CD4-positive, alpha-beta T cell (primary cell): ENCODE measurements at places on chromosomes 2 and 18. TPM values are rescaled to one million over a fixed set of nuclear protein-coding genes. Genes with fewer than 3 reads are reported as not detected.

GRCh38 chr2:38149531-38149930 is 73.6 kb upstream of the CYP1B1 start:
- no peak for DNase-seq

DNA sequence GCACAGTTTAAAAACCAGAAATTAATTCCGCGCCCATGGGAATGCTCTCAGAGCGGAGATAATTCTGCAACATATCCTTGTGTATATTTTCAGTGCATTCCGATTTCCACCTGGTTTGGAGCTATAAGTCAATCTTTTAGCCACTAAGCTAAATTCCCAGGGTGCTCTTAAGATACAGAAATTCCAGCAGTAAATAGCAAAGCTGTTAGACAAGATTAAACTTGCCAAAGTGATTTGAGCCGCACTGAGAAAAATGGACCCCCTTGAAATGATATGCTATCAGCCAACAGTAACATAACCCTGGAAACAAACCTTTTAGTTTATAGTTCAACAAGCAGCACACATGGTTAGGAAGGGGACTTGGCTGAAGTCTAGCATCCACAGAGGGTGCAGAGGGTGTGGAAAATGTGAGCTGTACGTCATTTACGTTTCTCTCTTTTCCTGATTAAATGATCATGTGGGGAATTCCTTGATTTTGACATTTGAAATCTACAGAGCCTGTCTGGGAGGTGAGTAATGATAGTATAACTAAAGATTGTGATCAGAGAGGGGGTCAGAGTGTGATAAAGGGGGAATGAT is 99.8 kb upstream of the COPS8 start:
- DNase-seq, result no peak

DNA sequence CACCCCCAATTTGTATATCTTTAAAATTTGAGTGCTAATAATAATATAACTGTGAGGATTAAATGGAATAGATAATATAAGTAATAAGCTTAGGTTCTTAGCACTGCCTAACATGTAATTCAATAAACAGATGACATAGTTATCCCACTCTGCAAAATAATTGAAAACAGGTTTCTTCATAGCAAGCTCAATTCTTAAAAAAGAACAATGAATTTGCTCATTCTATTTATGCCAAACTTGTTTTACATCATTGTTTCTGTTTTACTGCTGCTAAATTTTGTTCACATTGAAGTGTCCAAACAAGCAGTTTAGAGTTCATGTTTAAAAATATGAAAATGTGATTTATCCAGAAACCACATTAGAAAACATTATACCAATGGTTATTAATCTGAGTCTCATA is 217.0 kb downstream of the MBD5 start:
- DNase-seq, result no peak

DNA sequence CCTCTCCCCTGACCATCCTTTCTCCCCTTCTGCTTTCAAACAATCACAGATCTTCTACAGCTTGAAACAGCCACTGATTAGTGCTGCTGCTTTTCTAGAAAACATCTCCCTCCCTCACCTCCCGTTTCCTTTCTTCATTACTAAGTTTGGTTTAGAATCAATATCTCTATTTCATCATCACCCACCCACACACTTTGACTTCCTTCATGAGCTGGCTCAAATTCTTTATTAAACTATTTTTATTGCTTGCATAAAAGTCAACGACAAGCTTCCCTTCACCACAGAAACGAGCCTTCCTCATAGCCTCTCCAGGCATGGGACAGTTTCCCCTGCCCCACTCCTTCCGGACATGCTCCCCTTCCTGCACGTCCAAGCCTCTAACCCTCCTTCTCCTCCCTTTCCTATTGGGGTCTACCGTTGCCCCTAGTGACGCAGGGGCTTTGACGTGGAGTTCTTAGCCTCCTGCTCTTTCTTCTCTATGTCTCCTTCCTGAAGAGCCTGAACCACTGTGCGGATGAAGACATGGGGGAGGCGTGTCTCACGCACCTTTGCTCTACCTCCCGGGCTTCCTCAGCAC is 172.0 kb downstream of the AFF3 start:
- no peak for DNase-seq

GRCh38 chr2:135037831-135038230 is 9.4 kb downstream of the MAP3K19 start:
- no peak for DNase-seq

GRCh38 chr18:63073481-63073880 is 246.1 kb downstream of the BCL2 start:
- DNase-seq, result no peak

GRCh38 chr2:216118474-216118873 is 9.3 kb downstream of the XRCC5 start:
- no peak for DNase-seq

DNA sequence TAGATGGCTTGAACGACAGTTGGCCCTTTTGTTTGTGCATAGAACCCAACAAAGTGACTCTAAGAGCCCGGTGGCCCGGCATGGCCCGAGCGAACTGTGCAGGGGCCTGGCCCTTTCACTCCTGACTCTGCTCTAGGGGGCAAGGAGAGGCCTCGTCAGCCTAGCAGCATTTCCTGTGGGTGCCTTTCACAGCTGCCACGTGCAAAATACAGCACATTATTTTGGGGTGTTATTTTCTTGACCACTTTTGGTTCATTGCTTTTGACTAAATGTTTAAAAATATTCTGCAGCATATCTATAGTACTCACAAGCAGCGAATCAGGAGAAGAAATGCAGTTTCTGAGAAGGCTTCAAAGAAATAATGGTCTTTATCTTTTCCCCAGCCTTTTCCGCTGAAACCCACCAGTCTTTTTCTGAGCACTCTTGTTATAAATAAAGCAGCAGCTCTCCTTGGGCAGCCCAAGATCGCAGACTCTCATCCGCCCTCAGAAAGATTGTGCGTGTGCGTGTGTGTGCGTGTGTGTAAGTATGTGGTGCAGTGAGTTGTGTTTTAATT is 31.3 kb downstream of the DGKD start:
- no peak for DNase-seq

- peak; percentile 47 for DNase-seq
Measured at GRCh38 chr2:134282629-134283400, 28.9 kb downstream of the MGAT5 start.

DNA sequence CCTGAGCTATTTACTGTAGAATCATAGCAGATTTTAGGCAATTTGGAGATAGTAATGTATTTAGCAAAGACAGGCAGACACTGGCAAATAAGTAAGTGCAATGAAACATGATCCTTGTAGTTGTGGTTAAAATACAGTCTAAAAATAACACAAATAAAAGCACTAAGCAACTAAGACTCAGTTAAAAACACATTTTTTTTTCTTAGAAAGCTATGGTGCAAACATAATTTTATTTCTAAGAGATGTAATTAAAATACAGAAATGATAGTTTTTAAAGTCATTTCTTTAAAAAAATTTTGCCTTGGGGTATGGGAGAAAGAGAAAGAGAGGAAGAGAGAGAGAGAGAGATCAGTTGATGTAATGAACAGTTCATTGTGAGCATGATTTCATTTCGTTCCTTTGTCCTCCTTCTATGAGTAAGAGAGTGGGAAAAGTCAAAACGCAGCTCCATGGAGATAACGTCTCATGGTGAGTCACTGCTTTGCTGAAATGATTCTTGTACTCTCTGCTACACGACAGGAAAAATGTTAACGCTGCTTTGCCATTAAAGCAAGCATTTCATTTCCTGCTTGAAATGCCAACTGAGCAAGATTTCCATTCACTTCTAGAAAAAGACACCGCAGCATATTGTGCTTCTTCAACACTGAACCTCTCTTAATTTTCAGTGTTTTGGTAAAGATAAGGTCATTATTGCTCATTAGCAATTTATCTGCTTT is 61.3 kb upstream of the PGAP1 start:
- DNase-seq, result no peak

DNA sequence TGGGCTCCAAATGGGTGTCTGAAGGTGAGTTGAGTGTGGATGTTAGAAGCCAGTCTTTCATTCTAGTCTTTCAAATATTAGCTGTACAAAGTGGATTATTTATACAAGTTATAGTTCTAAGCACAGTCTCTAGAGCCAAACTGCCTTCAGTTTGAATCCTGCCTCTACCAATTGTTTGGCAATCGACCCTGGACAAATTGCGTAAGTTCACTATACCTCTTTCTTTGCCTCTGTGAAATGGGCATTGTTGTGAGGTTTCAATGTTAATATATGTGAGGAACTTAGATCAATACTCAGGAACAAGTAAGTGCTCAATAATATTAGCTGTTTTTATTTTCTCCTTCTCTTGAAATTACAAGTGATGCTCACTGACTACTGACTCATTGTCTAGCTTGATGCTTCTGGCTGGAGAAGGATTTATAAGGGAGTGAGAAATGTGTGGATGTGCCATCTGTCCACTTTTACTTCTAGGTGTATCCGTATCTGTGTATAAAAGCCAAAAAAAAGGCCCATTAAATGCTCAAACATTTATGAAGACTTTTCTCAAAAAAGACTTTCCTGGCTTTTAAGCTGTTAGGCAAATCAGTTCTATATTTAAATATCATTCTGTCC is 48.1 kb upstream of the RAPH1 start:
- DNase-seq, result no peak

SLC16A14 gene
- 0.63 TPM for total RNA-seq

GULP1 gene
- not detected for total RNA-seq

ALPG gene
- not detected for total RNA-seq

GKN2 gene
- not detected for total RNA-seq

CCDC68 gene
- not detected for total RNA-seq
